ENCODE measurements at places on chromosomes 5 and 9.

- no peak for DNase-seq
These were observed 5.7 kb upstream of the STING1 start for GRCh38 chr5:139488260-139488659.

DNA sequence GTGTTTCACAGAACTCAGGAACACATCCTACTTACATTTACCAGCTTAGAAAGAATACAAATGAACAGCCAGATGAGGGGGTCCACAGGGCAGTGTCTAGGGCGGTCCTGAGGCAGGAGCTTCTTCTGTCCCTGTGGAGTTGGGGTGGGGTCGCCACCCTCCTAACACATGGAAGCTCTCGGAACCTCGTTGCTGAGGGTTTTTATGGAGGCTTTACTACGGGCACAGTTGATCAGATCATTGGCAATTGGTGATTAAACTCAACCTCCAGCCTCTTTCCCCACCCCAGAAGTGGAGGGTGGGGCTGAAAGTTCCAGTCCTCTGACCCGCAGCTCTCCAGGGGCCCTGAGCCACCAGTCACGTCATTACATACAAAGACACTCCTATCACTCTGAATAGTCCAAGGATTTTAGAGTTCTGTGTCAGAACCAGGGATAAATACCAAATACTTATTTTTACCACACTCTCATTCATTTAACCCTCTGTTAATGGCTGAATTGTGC is 156.9 kb downstream of the COL23A1 start:
- no peak for DNase-seq

DNA sequence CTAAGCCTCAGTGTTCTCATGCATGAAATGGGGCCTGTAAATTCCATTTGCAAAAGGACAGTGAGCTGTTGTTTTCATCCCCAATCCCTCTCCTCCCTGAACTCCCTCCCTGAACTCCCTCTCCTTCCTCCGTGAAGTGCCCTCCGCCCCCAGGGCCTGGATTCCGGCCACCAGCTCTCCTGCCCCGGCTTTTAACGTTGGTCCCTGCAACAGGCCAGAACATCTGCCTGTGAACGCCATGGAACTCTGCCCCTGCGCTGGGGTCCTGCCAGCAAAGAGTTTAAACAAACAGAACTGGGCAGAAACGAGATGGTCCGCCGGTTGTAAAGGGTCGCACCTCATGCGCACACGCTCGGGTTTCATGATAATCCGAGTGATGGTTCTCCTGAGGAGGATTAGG is 62.4 kb downstream of the SMIM23 start:
- DNase-seq: no peak

- no peak for DNase-seq
These were observed 95.3 kb upstream of the VLDLR start for GRCh38 chr9:2526071-2526828.

DNA sequence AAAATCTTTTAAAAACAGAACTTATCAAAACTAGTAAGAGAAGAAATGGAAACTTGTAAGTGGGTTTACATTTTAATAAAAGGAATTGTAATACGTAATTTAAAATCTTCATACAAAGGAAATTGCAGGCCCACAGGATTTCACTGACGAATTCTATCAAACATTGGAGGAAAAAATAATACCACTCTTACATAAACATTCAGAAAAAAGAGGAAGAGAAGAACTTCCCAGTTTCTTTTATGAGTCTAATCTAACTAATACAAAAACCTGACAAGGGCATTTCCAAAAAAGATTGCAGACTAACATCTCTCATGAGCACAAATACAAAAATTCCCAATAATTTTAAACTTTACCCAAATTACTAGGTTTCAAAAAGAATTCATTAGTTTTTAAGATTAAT is 149.0 kb downstream of the RANBP17 start:
- no peak for DNase-seq

DNA sequence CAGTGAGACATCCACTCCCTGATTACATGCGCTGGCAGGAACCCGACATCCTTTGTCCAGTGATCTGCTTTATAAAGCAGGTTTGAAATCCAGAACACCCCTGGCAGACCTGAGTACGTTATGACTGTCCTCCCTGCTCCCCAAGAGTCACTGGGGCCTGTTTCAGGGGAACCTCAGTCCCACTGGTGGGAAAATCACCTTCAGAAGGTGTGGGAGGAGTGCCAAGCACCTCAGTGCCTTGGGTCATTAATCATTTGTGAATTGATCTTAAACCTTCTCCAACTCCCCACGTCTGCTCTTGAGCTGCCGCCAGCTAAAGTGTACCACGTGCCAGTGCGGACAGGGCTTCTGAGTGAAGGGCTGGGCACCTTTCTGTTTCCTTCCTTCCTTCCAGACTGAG is 16.2 kb downstream of the SLC6A3 start:
- DNase-seq: no peak

DNA sequence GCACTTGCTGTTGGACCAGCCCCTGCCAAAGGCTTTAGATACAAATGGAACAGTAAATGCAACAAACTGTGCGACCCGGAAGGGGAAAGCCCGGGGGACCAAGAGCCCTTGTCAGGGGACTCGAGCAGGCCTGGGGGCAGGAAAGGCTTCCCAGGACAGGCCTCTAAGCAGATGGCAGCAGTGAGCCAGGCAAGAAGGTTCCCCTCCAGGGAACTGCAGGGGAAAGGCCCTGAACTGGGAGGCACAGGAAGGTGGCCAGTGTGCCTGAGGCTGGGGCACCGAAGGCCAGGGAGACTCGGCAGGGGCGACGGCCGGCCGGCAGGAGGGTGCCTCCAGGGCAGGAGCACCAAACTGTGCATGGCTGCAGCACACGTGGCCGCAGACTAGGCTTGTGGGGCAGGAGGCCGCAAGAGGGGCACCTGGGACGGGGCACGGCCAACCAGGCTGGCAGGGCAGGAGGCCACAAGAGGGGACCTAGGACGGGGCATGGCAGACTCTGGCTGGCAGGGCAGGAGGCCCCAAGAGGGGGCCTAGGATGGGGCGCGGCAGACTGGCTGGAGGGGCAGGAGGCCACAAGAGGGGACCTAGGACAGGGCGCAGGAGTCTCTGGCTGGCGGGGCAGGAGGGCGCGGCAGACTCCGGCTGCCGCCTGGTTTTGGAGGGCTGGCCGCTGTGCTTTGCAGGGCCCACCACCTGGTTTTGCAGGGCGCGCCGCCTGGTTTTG is 10.0 kb downstream of the VAV2 start:
- DNase-seq: no peak

DNA sequence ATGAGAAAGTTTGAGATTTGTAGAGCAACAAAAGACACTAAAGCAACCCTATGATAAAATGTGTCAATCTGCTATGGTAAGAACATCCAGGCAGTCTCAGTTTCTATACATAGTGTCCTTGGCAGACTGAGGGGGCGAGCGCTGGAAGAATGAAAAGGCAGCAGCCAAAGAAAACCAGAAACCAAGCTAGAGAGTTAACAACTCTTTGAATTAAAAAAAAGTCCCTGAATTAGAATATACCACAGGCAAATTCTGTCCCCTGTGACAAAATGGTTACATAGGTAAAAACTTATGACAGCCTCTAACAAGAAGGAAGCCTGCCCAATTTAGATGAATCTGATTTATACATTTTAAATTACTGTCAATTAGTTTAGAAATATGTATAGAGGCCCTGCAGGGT is 106.7 kb downstream of the OXCT1 start:
- DNase-seq: no peak

DNA sequence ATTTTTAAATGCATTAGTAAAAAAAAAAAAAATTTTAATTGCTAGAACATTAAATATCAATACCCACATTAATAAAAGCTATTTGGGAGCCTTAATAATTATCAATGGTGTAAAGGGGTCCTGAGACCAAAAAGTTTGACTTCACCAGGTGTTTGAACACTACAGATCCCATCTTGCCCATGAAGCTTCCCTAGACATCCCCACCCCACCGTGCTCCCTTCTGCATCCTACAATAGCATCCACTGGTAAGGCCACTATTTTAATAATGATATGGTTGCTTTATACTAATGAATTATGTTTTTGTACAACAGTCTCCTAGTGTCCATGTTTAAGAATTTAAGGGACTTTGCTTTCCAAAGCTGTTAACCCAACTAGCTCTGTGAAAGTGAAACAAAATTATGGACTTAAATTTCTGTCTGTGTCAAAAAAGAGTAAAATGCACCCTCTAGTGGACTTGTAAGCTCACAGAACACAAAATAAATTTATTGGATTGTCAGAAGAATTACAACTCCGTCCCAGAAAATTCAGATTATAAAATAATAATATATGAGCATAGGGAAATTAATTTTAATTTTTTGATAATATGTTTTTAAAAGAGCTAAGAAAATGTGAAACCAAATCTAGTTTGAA is 76.0 kb downstream of the ARL15 start:
- DNase-seq: no peak

GRCh38 chr9:111514967-111515366 is 10.0 kb upstream of the ZNF483 start:
- DNase-seq: no peak

- DNase-seq: no peak
These were observed 29.2 kb upstream of the GLRA1 start for GRCh38 chr5:151953833-151954232.

DNA sequence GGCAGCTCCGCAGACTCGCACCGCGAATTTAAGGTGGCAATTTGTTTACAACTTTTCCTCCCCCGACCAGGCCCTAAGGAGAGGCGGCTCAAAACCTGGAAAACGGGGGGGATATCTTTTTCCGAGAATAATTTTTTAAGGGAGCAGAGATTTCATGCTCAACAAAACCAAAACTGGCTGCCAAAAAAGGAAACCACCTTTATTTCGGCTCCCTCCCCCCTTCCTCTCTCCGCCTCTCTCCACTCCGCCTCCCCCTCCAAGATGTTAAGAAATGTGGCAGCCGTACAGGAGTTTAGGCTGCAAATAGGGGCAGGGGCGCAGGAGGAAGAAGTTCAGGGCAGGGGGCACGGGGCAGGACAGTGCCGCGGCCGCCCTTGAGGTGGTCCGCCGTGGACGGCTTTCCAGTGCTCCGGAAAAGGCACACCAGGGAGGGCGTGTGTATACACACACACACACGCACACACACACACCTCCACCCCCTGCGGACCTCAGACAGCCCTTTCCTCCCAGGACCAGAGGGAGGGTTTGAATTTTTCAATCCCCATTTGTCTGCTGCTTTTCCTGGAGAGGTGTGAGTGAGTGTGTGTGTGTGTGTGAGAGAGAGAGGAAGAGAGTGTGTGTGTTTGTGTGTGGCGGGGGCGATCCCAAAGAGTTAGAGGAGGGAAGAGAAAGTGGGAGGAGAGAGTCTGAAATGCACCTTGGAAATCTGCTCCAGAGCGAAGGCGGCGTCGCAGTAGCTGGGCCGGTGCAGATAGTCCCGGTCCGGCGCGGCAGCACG is 9.1 kb downstream of the PTCH1 start:
- DNase-seq: no peak

GRCh38 chr9:14654932-14655331 is 38.3 kb downstream of the ZDHHC21 start:
- no peak for DNase-seq

- no peak for DNase-seq
These were observed 37.7 kb upstream of the MRPS30 start for GRCh38 chr5:44770780-44771717.

- DNase-seq: no peak
These were observed 21.3 kb downstream of the NREP start for GRCh38 chr5:111735583-111736270.

GRCh38 chr9:37952731-37953130 is 48.8 kb upstream of the SLC25A51 start:
- DNase-seq: no peak

GRCh38 chr5:144206141-144206540 is 35.5 kb downstream of the KCTD16 start:
- DNase-seq: no peak

- DNase-seq: no peak
These were observed 113.7 kb upstream of the DMRT1 start for GRCh38 chr9:727767-728166.
